ENCODE measurements at places on chromosomes 1 and 21. TPM values are rescaled to one million over a fixed set of nuclear protein-coding genes. Genes with fewer than 3 reads are reported as not detected.

The LAMC2 gene
- 20.5 TPM for total RNA-seq

The TSSK3 gene
- not detected for total RNA-seq

The FRRS1 gene
- total RNA-seq: 1.8 TPM

The NPHP4 gene
- 3.3 TPM for total RNA-seq

The REG4 gene
- not detected for total RNA-seq
